ENCODE measurements at places on chromosomes 4 and X. TPM values are rescaled to one million over a fixed set of nuclear protein-coding genes. Genes with fewer than 3 reads are reported as not detected.

DNA sequence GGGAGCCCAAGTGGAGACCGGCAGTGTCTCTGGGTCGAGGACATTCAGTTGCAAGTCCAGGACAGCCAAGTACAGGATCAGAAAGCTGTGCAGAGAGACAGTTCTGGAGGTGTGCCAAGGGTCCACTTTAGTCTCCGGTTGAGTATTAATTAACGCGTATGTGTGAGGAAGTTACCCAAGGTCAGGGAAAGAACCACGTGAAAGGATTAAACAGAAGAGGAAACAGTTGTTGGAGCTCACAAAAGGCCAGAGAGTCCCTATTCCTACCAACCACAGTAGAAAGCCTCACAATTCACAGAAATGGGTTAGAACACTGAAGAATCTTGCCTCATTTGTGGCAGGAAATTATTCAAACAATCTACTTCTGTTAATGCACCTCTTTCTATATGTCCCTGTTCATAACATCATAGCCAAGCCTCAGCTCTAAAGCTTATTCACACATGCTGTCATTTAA is 17.9 kb upstream of the NSUN7 start:
- no peak for DNase-seq

DNA sequence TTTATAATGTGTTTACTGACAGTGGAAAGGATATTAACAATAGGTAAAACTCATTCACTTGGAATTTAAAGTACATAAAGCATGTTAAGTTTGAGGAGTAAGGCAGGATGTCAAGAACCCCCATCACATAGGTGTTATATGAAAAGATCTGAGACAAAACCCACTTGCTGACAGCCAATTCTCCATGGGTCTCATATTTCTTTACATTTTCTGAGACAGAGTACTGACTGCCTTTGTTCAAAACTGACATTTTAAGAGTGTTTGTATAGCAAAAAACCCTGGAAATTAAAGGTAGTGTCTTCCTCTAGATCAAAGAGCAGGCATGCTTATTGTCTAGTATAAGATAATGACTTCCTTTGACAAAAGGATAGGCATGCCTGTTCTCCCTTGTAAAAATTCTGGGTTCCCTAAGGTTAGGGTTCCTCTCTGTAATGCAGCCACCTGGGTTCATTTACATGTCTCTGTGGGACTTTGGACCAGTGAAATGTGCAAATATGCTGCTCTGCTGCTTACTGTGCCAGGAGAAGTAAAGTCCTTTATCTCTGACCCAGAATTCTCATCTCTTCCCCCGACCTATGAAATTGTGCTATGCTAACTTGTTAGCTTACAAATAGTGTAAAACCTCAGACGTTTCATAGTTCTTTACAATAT is 123.6 kb downstream of the PCDH18 start:
- no peak for DNase-seq

- DNase-seq: no peak
Observed at GRCh38 chr4:122658818-122659295, 38.0 kb upstream of the IL21 start.

Gene NAA15
- polyA plus RNA-seq: 33.9 TPM

Gene MAGEA10
- polyA plus RNA-seq: not detected

Gene GATA1
- not detected for polyA plus RNA-seq

Data from immature natural killer cell (primary cell).